ENCODE measurements at places on chromosomes 3 and 15. TPM values are rescaled to one million over a fixed set of nuclear protein-coding genes. Genes with fewer than 3 reads are reported as not detected.

The TBC1D23 gene
- 43.4 TPM for total RNA-seq

The IQCB1 gene
- total RNA-seq, result 58.9 TPM

The SOX14 gene
- not detected for total RNA-seq

The ZCWPW2 gene
- total RNA-seq, result not detected

The SLC38A3 gene
- total RNA-seq, result not detected

The EIF4A2 gene
- 1,243 TPM for total RNA-seq

The GRIP2 gene
- not detected for total RNA-seq

The UPK1B gene
- 0.10 TPM for total RNA-seq

The FEM1B gene
- total RNA-seq, result 88.2 TPM

The SLC51B gene
- total RNA-seq, result 0.10 TPM

The NECTIN3 gene
- 5.5 TPM for total RNA-seq

The EXD1 gene
- total RNA-seq, result not detected

Measured in mononuclear cell (primary cell).